B cell (primary cell): ENCODE measurements at places on chromosomes 13 and 19. TPM values are rescaled to one million over a fixed set of nuclear protein-coding genes. Genes with fewer than 3 reads are reported as not detected.
A peak's percentile ranks its signal among the peaks of the same experiment; 100 is the strongest.

Gene CPB2
- not detected in 2 replicates for polyA plus RNA-seq

Gene ZNF714
- 4.4 and 5.3 TPM in 2 replicates for polyA plus RNA-seq

GRCh38 chr13:35714121-35714520 is 237.6 kb upstream of the MAB21L1 start:
- DNase-seq = no peak

Gene ZNF575
- polyA plus RNA-seq = 0.87 and 2.3 TPM in 2 replicates

DNA sequence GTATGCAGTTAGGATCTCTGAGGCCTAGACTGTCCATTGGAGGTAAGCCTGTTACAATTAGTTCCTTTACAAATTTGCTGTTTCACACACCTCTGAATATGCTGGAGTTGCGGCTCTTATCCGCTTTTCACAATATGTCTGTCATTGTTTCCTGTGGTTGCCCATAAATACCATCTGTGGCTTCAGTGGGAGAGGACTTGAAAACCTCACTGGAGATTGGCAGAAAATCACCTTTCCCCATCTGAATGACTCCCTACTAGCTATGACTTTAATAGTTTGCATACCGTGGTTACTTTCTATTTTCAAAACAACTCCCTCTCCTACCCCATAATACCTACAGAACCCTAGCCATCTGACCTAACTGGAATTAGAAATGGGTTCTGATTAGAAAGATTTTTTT is 454.3 kb downstream of the PCDH17 start:
- DNase-seq = no peak

GRCh38 chr13:21967871-21968270 is 297.0 kb downstream of the FGF9 start:
- no peak for DNase-seq

- no peak for DNase-seq
Measured at GRCh38 chr13:26185720-26186117, 36.4 kb downstream of the RNF6 start.

DNA sequence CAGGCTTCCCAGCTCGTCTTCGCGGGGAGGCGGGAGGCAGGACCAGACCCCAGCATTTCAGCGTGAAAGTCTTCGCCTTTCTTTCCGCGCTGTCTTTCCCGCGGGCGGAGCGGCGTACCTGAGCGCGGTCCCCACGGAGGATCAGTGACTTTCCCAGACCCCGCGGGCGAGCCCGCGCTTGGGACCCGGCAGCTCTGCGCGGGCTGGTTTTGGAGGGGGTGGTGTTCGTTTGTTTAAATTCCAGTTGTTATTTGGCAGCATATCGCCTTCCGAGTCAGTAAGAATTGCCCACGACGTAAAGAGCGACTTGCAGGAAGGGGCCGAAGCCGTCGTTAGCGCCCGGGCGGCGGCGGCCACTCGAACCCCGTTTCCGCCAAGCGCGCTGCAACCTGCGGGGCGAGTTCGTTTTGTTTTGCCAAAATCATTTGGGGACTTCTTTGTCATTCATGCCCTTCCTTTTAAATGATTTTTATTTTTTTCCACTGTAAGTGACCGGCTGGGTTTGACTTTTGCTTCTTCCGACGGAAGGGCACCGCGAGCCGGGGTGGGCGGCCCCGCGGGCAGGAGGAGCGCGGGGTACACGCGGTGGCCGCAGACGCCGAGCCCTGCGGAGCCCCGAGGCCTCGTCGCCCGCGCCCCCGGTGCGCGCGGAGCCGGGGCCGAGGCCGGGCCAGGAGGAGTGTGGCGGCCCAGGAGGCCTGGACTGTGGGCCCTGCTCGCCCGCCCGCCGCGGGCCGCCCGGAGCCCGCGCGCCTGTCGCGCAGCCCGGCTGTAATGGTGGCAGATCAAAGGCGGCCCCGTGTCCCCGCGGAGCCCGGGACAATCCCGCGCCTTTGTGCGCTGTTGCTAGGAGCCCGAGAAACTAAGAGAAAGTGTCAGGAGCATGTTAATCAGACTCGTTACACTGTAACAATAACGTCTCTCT is 75.9 kb downstream of the ZIC5 start:
- DNase-seq = peak; percentile 45

- DNase-seq = no peak
Measured at GRCh38 chr19:5695649-5696195, 5.6 kb downstream of the RPL36 start.

DNA sequence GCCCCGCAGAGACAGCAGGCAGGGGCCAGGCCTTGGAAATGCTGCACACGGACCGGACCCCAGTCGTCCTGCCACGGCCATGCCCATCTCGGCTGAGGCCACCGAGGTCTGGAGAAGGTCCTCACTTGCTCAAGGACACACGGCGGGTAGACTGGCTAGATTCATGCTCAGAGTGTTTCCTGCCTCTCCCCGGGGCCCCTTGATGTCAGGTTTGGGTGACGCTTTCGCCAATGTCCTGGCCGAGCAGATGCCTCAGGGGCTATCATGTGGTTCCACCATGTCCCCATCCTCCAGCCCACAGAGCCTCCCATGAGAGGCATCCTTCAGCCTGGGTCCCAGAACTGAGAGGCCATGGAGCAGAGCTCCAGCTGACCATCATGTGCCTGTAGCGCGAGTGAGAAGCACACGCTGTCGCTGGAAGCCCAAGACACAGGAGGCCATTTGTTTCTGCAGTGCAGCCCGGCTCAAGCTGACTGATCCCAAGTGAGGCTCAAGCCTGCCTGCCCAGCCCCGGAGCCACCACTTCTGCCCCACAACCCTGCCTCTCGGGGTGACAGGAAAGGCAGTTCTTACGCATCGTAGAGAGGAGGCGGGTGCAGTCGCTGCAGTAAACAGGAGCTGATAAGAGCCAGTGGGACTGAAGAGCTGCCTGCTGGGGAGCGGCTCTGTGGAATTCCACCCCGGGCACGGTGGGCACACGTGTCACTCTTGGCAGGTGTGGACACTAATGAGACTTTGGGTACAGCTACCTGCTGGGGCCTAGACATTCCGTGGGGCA is 53.9 kb upstream of the GAS6 start:
- DNase-seq = no peak

GRCh38 chr19:2302319-2303210 is 5.4 kb downstream of the LINGO3 start:
- peak; percentile 78 for DNase-seq

DNA sequence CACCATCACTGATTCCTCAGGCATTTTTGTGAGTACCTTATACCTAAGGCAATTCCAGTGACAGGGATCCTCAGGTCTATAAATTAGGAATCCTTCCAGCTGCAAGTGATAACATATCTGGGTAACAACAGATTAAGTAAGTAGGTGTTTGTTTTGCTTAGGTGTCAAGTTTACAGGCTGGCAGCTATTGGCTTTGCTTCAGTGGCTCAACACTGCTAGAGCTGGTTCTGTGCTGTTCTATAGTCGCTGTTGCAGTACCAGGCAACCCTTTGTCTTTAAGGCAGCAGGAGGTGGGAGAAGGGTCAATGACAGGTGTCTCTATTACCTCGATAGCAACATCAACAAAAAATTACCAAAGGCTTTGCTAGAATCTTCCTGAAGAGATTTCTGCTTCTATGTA is 27.0 kb downstream of the SLC10A2 start:
- no peak for DNase-seq

GRCh38 chr19:38644719-38645118 is 2.7 kb upstream of the ACTN4 start:
- DNase-seq = no peak

GRCh38 chr13:28110414-28110813 is 10.0 kb upstream of the FLT3 start:
- no peak for DNase-seq

DNA sequence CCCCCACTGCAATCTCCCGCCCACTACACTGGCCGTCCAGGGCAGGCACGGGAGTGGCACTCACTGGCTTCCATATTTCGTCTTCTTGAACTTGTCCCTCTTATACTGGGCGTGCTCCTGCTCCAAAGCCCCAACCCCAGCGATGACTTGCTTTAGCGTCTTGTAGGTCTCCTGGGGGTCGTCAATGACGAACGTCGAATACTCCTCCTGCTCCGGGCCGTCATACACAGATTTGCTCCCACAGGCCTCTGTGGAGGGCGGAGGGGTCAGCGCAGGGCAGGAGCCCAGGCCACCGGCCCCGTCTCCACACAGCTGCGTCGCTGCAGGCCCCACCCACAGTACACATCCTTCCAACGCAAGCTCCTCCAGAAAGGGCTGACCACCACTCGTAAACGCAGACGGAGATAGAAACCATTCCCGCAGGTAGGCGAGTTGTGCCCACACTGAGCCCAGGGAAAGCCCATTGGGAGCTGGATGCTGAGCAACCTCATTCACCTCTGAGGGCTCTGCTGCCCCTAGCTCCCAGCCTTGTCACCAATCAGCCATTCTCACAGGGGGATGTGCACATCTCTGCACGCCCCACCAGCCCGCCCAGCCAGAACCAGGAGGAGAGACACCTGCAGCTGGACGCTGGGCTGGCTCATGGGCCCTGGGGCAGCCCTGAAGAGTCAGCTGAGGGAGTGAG is 7.9 kb upstream of the C13orf46 start:
- DNase-seq = no peak

Gene PRODH2
- not detected in 2 replicates for polyA plus RNA-seq

- DNase-seq = no peak
Measured at GRCh38 chr19:15838351-15838750, 22.9 kb upstream of the OR10H1 start.

GRCh38 chr13:73809561-73809960 is 324.6 kb downstream of the KLF12 start:
- DNase-seq = no peak

DNA sequence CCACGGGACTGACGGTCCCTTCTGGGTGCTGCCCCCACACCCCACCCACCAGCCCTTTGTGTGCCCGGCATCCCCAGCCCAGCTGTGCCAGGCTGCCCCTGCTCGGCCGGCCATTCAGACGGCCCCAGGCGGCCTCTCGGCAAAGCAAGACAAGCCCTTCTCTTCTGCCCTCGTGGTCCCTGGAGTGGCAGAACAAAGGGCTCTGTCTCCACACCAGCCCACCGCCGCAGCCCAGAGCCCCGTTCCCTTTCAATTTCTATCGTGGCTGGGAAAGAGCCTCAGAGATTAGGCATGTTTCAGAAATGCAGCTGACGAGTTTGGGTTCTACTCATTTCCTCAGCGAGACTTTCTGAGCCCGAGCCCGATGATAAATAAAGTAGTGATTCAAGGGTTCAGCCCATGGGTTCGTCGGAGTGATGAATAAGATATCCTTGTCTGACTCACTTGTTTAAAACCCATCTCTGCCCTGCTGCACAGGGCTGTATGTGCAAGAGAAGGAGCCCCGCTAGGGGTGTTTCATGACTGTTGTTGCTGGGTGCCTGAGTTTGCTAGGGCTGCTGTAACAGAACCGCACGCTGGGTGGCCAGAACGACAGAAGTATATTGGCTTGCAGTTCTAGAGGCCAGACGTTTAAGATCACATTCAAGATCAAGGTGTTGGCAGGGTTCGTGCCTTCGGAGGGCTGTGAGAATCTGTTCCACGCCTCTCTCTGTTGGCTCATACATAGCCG is 4.3 kb downstream of the MYO9B start:
- peak; percentile 76 for DNase-seq

- no peak for DNase-seq
Measured at GRCh38 chr19:44644402-44645016, 799 bp downstream of the PVR start.

DNA sequence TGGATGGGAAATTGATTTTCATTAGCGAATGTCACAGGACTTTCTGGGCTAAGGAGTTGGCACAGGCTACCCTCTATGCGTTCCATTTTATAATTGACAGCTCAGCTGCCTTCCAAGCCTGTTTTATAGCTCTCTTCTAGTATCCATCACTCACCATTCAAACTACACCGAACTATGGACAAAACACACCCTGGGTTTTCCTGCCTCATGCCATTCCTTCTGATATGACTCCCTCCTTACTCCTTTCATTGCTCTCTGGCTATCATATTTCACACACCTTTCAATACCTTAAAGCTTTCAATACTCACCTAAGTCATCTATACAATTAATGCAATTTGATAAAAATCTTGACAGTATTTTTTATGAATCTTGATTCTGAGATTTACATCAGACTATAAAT is 181.3 kb downstream of the RAP2A start:
- DNase-seq = no peak

GRCh38 chr13:104206450-104207044 is 1140.3 kb upstream of the SLC10A2 start:
- no peak for DNase-seq

DNA sequence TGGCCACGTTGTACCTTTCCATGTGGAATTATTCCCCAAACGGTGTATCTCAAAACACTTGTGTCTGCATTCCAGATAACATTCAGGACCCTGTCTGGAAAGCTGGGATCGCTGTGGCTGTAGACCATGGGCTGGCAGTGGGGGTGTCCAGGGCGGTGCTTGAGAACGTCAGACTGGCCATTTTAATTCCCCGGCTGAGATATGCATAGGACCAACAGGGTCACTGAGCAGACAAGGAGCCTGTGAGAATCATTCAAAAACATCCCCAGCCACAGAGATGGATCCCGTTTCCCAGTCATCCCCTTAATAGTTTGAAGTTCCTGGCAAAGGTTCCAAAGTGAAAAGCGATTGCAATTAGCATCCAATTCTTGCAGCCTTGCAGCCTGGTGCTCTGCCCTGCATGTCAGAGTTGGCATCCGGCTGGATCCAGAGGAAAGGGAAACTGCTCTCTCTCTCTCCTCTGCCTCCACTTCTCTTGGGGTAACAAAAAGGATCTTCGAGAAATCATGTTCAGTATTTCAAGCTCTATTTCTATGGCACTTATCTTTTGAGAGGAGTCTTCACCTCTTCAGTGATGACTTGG is 41.6 kb downstream of the IFT88 start:
- no peak for DNase-seq

GRCh38 chr13:39941236-39941635 is 285.8 kb downstream of the COG6 start:
- no peak for DNase-seq

Gene NRTN
- polyA plus RNA-seq = 0.27 and 2.2 TPM in 2 replicates

Gene CLASRP
- polyA plus RNA-seq = 234 and 299 TPM in 2 replicates

- no peak for DNase-seq
Measured at GRCh38 chr19:13579388-13580060, 73.2 kb upstream of the CACNA1A start.

- no peak for DNase-seq
Measured at GRCh38 chr13:113777311-113778260, 18.6 kb downstream of the TMEM255B start.

GRCh38 chr19:11594084-11594483 is 3.2 kb upstream of the ZNF627 start:
- no peak for DNase-seq

Gene ZNF99
- polyA plus RNA-seq = 0.06 TPM in 1 of 2 replicates, not detected in the other

DNA sequence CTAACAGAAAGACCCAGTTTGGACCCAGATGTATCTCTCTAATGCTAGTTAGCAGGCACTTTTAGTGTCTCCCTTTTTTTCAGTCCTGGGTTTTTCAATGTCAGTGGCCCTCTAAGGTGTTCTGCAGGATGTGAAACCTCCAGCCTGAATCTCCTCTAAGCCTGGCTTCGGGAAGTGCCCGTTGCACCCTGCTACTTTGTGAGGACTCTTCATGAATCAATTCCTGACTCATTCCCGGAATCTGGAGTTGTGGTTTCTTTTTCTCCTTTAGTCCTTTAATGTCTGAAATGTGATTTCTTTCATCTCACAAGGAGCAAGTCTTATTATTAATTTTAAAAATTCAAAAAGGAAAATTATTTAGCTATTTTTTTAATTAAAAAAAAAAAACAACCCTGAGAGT is 116.0 kb downstream of the ZNF536 start:
- DNase-seq = no peak

DNA sequence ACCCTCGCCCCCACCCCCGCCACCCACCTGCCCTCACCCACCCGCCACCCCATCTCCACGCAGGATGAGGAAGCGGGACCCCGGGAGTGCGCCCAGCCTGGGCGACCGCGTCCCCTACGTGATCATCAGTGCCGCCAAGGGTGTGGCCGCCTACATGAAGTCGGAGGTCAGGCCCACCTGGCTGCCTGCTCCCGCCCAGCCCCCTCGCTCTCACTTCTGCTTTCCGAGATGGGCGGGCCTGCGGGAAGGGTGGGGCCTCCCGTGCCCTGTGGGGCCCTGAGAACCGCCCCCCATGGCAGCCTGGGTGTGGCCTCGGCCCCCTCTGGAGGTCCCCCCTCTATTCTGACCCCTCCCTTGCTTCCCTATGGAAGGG is 3.1 kb upstream of the SPIB start:
- DNase-seq = peak; percentile 97
